Right renal pelvis (tissue), 4 donors: ENCODE measurements at places on chromosomes 1 and 21. TPM values are rescaled to one million over a fixed set of nuclear protein-coding genes. Genes with fewer than 3 reads are reported as not detected.

Gene LCE3D
- polyA plus RNA-seq = not detected

Gene C1orf87
- 0.18 TPM for polyA plus RNA-seq

Gene MFSD2A
- 2.2 TPM for polyA plus RNA-seq

Gene IGSF5
- 1.5 TPM for polyA plus RNA-seq

Gene DRAXIN
- 1.1 TPM for polyA plus RNA-seq

Gene CCDC181
- 8.6 TPM for polyA plus RNA-seq

Gene CD5L
- polyA plus RNA-seq = not detected

Gene SKI
- polyA plus RNA-seq = 52.8 TPM

Gene TSPAN2
- 46.3 TPM for polyA plus RNA-seq

Gene RPE65
- 0.11 TPM for polyA plus RNA-seq

Gene WNT4
- polyA plus RNA-seq = 8.2 TPM

Gene SMIM11
- 4.8 TPM for polyA plus RNA-seq

Gene WDR64
- 0.43 TPM for polyA plus RNA-seq

Gene PTGFRN
- 71.5 TPM for polyA plus RNA-seq

Gene IGSF21
- polyA plus RNA-seq = 0.44 TPM

Gene TBX15
- 0.14 TPM for polyA plus RNA-seq

Gene HMCN1
- polyA plus RNA-seq = 47.8 TPM

Gene ATXN7L2
- 10.2 TPM for polyA plus RNA-seq

Gene LCE1C
- polyA plus RNA-seq = not detected

Gene NLRP3
- 1.4 TPM for polyA plus RNA-seq

Gene RNF186
- polyA plus RNA-seq = 0.37 TPM

Gene C1orf146
- polyA plus RNA-seq = 0.12 TPM

Gene PHLDA3
- polyA plus RNA-seq = 8.8 TPM

Gene ESRRG
- polyA plus RNA-seq = 49.6 TPM

Gene TMEM81
- polyA plus RNA-seq = 3.2 TPM

Gene OR10K2
- 0.01 TPM for polyA plus RNA-seq

Gene GUCA2B
- not detected for polyA plus RNA-seq

Gene GUCA2A
- not detected for polyA plus RNA-seq

Gene CNN3
- 396 TPM for polyA plus RNA-seq
